ENCODE measurements at places on chromosomes 6 and 20.

- no peak for DNase-seq
Observed at GRCh38 chr6:82240186-82240585, 7.4 kb downstream of the IBTK start.

GRCh38 chr6:75210885-75211739, 5.3 kb upstream of the COL12A1 start:
- DNase-seq = no peak

DNA sequence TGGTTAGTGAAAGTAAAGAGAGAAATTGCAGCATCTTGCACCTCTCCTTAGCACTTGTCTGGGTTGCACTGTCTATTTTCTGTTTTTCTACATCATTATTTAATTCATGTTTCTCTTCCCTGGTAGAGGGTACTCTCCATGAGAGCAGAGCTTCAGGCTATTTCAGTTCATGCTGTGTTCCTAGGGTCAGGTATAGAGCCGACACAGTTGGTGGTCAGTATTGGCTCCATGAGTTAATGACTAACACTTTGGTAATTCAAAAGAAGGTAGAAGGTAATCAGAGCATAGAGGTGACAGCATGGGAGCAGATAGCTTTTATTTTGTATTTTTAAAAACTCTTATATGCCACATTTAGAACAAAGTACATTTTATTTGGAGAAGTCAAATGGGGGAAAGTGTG, 42.7 kb downstream of the RIMS1 start:
- DNase-seq = no peak

GRCh38 chr20:14622796-14623195, 285.4 kb upstream of the FLRT3 start:
- DNase-seq = no peak

DNA sequence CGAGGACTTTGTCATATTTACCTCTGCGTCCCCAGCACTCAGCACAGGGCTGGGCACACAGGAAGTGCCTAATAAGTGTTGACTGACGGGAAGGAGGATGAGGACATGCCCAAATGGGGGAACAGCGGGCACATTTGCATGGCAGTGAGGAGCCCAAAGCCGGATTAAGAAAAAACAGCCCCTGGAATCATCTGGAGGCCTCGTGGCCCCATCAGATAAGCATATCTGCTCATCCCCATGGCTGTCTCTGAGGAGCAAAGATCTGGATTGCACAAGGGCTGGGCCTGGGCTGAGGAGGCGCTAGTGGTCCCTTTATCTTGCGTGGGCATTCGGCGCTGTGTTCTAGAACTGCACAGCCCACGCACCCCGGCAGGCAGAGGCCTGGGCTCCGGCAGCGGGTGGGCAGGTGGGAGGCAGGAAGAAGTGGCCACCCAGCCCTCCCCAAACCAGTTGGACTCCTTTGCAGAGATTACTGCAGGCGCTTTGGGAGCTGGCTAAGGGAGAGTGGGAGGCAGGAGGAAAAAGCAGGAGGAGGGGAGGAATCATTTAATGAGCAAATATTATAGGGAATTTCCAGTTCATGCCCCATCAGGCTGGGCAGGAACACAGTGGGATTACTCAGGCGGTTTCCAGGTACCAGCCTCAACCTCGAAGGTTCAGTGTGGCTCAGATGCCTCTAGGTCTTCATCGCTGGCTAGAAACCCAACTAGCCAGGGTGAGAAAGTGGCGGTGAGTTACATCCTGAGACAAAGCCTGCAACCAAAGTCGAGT, 108.1 kb downstream of the CEBPB start:
- no peak for DNase-seq

- DNase-seq = no peak
Observed at GRCh38 chr6:79608334-79609224, 22.6 kb upstream of the SH3BGRL2 start.

DNA sequence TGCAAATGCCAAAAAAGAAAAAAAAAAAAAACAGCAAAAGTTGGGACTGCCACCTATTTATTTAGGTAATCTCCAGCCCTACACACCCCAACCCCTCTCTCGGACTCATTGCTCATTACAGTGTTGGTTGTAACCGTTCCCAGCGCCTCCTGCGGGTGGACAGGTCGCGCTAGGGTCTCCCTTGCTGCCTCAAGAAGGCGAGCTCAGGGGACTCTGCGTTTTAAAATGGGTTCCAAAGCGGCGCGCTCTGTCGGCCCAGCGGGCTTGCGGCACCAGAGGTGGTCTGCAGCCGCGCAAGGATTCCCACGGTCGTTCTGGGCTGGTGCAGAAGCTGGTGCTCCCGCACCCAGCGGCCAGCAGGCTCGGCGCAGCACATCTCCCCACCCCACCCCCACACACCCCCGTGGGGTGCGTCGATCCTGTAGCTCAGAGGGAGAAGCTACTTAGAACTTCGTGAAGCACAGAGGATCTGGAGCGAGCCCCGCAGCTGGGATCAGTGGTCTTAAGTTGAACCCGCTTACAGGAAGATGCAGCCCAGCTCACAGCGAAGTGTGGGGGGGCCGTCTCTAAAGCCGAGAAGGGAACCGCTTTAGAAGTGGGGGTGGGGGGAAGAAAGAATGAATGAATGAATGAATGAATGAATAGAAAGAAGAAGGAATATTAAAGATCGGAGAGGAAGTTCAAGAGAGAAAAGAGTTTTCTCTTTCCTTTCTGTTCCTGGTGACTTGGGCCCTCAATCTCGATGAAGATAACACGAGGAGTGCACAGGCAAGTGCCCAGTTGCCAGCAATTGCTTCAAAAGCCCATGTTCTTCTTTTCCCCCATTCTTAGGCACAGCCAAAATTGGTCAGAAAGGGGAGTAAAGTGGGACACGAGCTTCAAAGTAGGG, 780 bp downstream of the TFAP2A start:
- no peak for DNase-seq

DNA sequence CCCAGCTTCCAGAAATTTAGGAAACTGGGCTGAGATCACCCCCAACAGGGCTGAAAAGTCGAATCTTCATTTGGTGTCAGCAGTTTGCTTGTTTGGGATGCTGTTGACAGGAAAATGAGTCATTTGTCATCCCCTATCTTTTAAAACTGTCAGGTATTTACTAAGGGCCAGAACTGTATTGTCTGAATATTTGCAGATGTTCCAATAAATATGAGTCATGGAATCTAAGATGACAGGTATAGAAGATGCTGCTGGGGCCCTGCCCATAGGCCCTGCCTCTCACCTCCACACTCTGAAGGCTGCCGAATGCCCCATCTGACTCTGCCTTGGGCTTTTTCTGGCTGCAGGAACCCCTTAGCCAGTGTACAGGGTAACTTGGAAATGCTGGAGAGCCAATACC, 3.9 kb downstream of the ETV7 start:
- no peak for DNase-seq

DNA sequence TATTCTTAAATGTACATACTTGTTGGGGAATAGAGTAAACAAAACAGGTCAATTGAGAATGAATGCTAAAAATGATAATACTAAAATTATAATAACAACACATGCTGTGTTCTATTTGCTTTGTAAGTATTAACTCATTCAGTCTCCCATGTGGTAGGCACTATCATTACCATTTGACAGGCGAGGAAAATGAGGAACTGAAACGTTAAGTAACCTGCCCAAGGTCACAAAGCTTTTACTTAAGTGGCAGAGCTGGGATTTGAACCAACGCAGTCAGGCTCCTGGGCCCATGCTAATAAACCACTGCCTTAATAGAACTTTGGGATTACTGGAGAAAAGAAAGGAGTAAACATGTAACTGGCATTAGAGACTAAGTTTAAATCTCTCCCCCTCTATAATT, 3.8 kb downstream of the NSFL1C start:
- no peak for DNase-seq

DNA sequence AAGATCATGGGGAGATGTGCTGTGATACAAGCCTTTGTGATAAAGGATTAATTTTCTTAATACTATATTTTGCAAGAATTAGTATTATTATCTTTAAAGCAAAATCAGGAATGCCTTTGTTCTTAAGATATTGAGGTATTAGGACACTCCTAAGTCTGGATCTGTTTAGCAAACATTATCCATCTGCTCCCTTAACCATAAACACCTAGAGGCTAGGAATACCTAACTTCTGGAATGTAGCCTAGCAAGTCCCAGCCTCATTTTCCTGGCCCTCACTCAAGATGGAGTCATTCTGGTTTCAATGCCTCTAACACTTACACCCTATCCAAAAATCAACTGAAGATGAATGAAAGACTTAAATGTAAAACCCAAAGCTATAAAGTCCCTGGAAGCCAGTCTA, 106.3 kb upstream of the GJE1 start:
- DNase-seq = no peak

DNA sequence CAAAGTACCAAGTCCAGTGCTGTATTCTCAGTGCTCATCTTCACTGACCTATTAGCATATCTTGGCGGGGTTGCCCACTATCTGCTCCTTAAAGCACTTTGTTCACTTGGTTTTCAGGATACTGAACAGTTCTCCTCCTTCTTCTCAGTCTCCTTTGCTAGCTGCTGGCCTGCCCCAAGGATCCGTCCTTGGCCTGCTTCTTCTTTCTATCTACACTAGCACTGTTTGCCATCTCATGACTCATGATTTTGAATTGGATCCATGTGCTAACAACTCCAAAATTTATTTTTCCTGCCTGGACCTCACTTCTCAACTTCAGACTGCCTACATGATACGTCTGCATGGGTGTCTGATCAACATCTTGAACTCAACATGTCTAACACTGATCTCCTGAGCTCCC, 15.5 kb downstream of the TPD52L1 start:
- DNase-seq = no peak

GRCh38 chr6:684831-685636, 7.9 kb downstream of the EXOC2 start:
- no peak for DNase-seq
